ENCODE measurements at places on chromosomes 16 and 17.

GRCh38 chr17:5210614-5211252, 19.1 kb upstream of the ZNF594 start:
- DNase-seq: no peak

- no peak for DNase-seq
Observed at GRCh38 chr17:63434951-63435571, 11.0 kb downstream of the CYB561 start.

DNA sequence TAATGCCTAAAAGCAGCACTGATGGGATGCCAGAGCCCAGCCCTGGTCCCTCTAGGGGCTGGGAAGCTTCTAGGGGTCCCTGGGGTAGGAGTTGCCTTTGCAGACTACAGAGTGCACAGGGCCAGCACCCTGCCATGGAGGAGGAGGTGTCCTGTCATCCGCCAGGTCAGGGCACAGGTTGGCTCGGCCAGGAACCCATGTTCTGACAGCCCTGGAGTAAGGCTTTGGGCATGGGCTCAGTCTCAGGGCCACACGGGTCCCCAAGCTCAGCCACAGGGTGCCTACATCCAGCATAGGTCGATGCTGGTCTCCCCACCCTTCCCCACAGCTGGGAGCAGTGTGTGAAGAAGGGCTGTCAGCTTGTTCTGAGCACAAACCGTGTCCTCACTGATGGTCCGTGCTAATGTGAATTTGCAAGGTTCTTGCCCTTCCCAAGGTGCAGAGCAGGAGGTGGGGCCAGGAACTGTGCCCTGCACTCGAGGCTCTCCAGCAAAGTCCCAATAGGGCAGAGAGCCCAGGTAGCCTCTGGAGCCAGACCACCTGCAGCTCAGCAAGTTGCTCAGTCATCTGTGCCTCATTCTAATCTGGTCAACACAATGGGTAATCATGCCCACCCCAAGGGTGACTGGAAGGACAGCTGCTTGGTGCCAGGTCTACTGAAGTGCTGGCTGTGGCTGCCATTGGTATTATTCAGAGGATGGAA, 72.8 kb downstream of the AMFR start:
- no peak for DNase-seq

DNA sequence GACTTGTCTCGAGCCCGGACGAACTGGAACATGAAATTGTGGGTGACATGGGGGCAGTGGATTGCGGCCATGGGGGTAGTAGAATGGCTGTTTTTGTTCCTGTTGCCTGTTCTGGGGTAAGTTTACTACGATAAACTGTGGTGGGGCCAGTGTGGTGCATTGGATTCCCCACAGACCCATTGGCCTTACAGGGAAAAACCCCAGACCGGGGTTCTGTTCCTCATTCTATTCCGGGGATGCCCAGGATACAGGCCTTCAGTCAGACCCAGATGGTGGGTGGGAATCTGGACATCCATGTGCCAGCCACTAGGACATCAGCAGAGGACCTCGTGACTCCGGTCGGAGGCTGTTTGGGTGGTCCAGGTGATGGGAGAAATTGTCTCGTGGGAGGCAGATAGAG, 88.1 kb downstream of the ABCC1 start:
- no peak for DNase-seq

DNA sequence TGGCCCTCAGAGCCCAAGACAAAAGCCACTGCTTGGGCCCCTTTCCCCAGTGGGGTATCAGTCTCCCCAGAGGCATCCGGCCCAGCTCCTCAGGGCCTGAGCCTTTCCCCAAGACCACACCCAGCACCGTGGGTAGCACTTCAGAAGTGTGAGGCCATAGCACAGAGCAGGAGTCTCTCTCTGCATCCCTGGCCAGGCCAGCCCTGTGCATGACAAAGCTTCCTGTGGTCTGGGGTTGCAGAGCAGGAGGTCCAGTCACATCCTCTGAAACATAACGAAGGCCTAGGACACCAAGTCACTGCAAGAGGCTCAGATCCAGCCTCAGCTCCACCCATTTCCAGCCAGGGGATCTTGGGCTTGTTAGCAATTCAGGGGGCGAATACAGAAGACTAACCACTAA, 56.8 kb upstream of the ZNF423 start:
- no peak for DNase-seq

GRCh38 chr17:8141741-8142140, 10.5 kb downstream of the PER1 start:
- no peak for DNase-seq

GRCh38 chr16:89061590-89062380, 31.9 kb upstream of the ACSF3 start:
- no peak for DNase-seq

DNA sequence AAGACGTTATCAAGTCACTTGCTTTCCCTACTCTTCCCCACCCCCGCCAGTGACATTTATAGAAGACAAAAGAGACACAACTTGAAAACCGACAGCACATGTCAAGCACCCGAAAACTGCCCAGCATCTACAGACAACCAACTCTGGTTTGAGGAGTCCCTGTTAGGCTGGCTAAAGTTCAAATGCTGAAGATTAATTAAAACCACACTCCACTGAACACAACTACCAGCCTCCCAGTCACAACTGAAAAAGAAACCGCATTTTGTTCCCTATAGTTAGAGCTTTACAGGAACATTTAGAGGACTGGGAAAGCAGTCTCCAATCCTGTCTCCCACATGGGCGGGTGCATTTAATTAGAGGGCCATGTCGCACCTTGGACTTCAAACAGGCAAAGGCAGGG, 73.0 kb upstream of the COX10 start:
- no peak for DNase-seq

- DNase-seq: no peak
Observed at GRCh38 chr17:55763856-55764255, 13.0 kb downstream of the PCTP start.

DNA sequence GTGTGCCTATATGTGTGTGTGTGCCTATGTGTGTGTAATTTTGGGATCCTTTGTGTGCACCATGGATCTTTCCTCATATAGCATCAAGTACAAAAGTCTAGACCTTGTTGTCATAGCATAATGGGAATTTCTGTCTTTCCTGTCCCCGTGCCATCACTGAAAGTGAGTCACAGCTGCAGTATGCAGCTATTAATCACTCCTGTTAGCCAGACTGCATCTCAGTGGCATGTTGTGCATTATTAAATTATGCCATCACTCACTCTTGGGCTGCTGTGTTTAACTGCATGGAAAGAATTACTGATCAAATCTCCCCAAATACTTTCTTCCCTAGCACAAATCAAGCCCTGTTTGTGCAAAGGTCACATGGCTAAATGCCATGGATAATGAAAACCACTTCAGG, 92.4 kb downstream of the CBLN1 start:
- no peak for DNase-seq

DNA sequence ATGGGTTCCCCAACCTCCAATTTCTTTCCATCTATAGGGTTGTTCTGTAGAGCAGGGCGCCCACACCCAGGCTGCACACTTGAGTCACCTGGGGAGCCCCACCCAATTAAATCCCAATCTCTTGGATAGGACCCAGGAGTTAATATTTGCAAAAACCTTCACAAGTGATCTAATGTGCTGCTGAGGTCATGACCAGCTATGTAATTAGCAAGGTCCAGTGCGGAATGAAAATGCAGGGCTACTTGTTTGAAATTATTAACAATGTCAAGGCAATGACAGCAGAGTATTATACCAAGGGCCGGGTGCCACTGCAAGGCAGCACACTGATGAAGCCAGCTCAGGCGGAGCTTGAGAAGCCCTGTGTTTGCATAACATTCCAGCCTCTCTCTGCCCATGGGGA, 302.7 kb downstream of the MAF start:
- no peak for DNase-seq

DNA sequence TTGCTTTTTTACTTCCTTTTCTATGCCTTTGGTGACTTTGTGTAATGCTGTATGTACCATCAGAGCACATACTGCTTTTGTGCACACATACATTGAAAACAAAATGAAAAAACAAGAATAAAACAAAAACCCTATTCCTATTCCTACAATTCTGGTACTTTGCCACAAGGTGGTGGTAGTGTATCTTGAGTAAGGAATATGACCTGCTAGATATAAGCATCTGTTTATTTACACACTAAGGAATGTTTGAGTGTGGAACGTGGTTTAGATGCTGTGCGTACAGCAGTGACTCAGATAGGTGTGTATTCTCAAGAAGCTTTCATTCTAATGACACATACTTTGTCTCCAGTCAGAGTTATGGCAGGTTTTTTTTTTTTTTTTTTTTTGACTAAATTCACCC, 606.2 kb downstream of the WWOX start:
- no peak for DNase-seq

GRCh38 chr16:78607465-78607864, 508.0 kb downstream of the WWOX start:
- DNase-seq: no peak

- no peak for DNase-seq
Observed at GRCh38 chr17:47726796-47727703, 6.0 kb upstream of the TBX21 start.

- no peak for DNase-seq
Observed at GRCh38 chr16:79618692-79619050, 18.1 kb upstream of the MAF start.

DNA sequence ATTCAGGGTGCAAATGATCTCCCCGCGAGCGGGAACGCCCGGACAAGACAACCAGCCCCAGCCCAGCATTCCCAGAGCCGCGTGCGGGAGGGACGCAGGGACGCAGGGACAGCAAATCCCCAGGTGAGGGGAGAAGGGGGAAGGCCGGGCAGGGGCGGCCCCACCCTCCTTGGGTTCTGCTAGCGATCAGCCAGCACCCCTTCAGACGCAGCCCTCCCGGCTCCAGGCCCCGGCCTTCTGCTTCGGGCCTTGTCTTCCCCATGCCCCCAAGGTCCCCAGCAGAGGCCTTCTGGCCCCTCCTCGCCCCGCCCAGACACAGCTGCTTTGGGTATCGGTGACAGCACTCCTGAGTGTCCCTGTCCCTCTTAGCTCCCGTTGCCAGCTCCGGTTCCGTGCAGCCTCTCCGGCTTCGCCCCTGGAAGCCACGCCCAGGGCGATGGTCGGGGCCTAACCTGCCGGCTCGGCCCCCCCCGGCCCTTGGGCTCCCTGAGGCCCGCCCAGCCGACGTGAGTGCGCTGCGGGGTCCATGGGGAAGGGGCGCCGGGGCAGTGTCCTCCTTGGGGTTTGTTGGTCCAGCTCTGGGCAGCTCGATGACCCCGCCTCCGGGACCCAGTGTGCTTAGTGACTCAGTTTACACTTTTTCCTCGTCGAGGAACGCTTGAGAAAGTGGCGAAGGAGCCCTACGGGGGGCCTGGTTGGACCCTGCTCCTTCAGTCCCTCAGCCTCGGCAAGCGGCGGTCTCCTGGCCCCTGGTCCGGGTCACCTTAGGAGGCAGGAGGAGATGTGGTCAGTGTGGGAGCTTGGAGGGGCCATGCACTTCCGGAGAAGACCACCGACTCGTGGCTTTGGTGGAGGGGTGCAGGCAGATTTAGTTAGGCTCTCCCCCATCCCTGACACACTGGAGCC, 50.5 kb upstream of the AMZ2 start:
- no peak for DNase-seq

DNA sequence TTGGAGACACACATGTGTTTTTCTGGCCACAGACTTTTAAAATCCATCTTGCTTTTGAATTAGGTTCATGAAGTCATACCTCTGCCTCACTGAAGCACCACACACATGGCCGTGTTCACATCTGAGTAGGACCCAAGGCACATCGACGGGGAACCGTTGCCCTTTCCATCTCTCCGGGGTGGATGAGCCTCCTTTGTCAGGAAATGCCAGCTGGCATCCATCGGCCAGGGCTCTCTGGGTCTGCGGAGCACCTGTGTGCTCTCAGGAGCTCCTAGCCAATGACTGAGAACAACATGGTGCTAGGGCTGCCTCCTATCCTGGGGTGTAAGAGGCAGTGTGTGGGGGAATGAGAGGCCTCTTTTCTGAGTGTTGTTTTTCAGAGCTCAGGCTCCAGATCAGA, 24.5 kb upstream of the NKD1 start:
- no peak for DNase-seq

GRCh38 chr17:28057731-28058246, 15.3 kb downstream of the NLK start:
- DNase-seq: peak; percentile 53

DNA sequence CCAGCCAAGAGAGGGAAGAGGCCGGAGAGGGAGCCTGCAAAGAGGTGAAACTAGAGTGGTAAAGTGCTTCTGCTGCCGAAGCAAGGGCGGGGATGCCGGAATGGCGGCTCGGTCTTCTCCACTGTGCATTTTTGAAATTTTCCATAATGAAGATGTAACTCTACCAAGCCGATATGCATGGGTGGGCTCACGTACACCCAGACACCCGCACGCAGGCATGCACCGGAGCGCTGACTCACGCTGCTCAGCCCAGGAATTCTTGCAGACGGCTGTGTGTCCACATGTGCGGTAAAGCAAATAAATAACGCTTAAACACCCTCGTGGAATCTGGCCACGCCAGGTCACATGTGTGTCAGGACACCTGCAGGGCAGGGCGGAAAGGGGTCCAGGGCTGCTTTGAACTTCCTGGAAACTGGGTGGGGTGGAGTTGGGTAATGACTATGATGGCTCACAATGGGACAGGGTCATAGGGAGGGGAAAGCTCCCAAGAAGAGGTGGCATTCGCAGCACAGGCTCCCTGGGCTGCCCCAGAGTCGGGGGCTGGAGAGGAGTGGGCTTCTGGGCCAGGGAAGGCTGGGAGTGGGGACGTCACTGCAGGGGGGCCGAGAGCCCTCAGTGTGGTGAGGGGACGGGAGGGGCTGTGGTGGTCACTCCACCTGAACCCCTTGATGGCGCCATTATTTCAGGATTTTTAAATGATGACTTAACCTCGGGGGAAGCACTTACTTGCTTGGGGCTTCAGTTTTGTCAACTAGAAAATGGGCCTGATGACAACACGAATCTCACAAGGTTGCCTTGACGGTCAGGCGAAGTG, 265.5 kb downstream of the PARN start:
- DNase-seq: no peak

- DNase-seq: peak; percentile 97
Observed at GRCh38 chr17:3740611-3741073, 16.9 kb downstream of the HASPIN start.

GRCh38 chr17:69945698-69946185, 129.3 kb upstream of the KCNJ16 start:
- no peak for DNase-seq

GRCh38 chr16:72664509-72665408, 383.2 kb downstream of the ZFHX3 start:
- DNase-seq: peak; percentile 98

DNA sequence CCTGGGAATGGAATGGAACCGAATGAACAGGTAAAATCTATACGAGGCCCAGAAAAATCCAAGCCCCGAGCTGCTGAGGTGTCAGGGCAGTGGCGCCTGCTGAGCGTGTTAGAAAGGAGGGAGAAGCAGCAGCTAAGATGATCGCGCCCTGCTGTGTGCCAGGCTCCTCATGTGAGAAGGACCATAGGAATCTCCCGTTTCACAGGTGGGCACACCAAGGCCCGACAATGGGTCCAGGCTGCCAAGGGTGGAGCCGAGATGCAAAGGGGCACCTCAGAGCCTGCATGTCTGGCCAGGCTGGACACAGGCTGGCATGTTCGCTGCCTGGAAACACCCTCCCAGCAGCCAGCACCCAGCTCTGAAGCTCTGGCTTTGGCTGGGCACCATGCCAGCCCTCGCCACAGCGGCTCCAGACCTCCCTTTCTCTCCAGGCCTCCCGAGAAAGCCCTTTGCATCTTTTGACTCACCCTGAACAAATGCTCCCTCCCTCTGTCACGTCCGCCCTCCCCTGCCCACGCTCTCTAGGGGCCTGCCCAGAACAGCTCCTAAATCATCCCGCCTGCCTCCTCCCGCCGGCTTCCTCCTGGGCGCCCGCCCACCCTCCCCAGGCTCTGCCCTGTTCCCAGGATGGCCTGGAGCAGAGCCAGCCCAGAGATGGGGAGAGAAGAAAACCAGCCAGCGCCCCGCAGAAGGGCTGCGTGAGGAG, 217.8 kb upstream of the GSE1 start:
- no peak for DNase-seq

GRCh38 chr17:29344201-29344856, 45.8 kb upstream of the TAOK1 start:
- DNase-seq: no peak

Data from Jurkat, Clone E6-1 (cell line).